Caco-2 (cell line): ENCODE measurements at places on chromosomes 2 and 18. TPM values are rescaled to one million over a fixed set of nuclear protein-coding genes. Genes with fewer than 3 reads are reported as not detected.
A peak's percentile ranks its signal among the peaks of the same experiment; 100 is the strongest.

The CHRND gene
- total RNA-seq, result not detected in 2 replicates

The IL36B gene
- not detected in 2 replicates for total RNA-seq

The RASGRP3 gene
- total RNA-seq, result 9.2 and 12.2 TPM in 2 replicates

The TNFAIP6 gene
- total RNA-seq, result not detected in 2 replicates

The FOXI3 gene
- 0.14 TPM in 1 of 2 replicates, not detected in the other for total RNA-seq

The MYOM1 gene
- total RNA-seq, result 0.41 and 0.49 TPM in 2 replicates

The ANKRD29 gene
- total RNA-seq, result 7.3 and 8.2 TPM in 2 replicates

DNA sequence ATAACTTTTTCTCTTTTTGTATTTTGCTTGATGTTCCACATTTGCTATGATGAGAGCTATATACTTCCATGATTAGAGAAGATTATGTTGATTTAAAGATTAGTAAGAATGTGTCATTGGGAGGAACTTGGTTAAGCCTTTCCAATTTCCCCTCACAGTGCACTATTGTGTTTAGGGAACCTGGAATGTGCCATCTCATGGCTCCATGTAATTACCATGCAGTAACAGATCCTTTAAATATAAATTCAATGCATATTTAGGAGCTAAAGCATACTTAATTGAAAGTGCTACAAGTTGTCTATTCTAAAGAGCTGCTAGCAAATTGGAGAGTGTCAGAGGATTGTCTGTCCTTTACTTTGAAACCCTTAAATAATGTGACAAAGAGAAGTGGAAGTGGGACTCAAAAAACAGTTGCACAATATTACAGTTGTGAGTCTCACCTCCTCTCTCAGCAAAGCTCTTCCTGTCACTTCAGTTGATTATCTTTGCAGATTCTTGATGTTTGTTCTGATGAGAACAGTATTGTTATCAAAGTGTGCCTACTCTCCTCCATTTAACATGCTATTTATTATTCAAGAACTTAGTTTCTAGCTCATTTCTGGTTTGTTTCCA, 1162.7 kb upstream of the ZEB2 start:
- H3K36me3 ChIP-seq, result no peaks in the 10 kb centered on the region
- no peak for DNase-seq
- H3K4me1 ChIP-seq, result no peaks in the 10 kb centered on the region
- no peak overlapping the region for H3K27ac ChIP-seq

- no peak for DNase-seq
- H3K4me1 ChIP-seq, result no peaks in the 10 kb centered on the region
- no peaks in the 10 kb centered on the region for H3K27me3 ChIP-seq
These were observed 44.3 kb upstream of the GLI2 start for GRCh38 chr2:120691410-120691809.

DNA sequence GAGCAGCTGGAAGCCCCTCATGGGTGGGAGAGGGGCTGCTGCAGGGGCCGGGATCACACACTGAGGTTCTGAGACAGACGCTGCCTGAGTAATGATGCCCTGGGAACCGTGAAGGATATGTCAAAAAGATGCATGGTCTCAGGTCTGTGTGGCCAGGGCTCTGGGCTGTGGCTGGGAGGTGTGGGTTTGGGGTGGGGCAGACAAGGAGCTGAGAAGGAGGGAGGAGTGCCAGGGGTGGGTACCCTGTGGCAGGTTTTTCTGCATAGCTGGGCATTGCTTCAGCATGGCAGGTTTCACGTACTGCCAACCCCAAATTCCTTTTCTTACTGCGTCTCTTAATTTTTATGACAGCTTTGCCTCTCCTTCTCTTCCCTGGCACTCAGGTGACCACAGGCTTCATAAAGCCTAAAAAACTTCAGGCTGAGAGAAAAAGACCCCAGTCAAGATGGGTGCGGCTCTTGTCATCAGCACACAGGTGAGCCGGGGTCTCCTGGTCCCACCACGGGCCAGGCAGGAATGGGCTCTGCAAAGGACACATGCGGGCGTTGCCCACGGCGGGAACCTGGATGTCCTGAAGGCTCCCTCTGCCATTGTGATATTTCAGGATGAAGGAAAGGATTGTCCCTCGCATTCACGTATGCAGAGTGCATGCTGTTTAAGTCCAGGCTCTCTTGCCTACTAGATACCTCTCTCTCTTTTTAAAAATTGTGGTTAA, 18.0 kb downstream of the MALL start:
- H3K4me3 ChIP-seq, result no peak overlapping the region
- peaks cover 13% of the 10 kb centered on the region for H3K4me1 ChIP-seq

DNA sequence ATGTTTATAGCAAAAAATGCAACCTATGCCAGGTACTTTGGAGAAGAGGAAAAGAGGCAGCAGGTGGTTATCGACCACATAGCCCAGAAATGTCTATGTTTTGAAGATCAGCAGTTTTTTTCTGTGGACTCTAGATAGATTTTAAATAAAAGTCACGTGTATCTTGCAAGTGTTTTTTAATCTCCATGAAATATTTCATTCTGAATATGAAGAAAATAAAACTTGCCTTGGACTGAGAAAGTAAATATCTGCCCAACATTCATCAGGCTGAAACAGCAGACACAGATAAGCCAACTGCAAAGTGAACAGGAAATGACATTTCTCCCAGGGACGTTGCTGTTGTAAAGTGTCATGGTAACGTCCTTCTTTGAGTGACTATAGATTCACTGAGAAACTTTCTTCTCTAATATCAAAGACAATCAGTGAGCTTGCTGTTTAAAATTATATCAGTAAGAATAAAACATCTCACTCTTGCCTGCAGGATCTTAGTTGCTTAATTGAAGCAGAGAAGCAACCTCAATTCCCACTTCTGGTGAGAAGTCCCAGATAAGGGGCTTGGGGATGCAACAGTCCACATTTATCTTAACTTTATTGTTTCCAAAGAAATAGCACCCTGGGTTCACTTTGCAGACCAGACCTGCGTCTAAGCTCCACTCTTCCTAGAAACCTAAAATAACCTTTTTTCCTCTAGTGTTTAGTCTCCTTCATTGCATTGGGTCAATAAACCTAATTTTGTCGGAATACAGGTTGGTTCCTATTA, 6.3 kb downstream of the MYOM1 start:
- H3K27me3 ChIP-seq, result no peaks in the 10 kb centered on the region
- no peak overlapping the region for H3K27ac ChIP-seq
- H3K4me1 ChIP-seq, result peaks cover 16% of the 10 kb centered on the region
- no peak overlapping the region for H3K4me3 ChIP-seq
- H3K36me3 ChIP-seq, result no peaks in the 10 kb centered on the region

DNA sequence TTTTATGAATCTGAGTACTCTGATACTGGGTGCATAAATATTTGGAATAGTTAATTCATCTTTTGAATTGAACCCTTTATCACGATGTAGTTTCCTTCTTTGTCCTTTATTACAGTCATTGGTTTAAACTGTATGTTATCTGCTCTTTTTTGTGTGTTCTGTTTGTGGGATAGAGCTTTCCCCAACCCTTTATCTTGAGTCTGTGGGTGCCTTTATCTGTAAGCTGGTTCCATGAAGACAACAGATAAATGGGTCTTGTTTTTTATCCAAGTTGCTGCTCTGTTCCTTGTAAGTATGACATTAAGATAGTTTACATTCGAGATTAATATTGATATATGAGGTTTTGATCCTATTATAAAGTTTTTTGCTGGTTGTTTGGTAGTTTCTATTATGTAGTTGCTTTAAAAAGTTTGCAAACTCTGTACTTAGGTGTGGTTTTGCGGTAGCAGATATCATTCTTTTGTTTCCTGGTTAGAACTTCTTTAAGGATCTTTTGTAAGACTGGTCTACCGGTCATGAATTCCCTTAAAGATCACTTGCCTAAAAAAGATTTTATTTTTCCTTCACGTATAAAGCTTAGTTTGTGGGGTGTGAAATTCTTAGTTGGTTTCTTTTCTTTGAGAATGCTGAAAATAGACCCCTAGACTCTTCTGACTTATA, 1451.3 kb upstream of the SLC39A10 start:
- H3K4me1 ChIP-seq, result no peaks in the 10 kb centered on the region
- H3K4me3 ChIP-seq, result no peak overlapping the region
- DNase-seq, result no peak
- H3K27me3 ChIP-seq, result no peaks in the 10 kb centered on the region

GRCh38 chr2:169027234-169027633, 3.9 kb downstream of the ABCB11 start:
- no peaks in the 10 kb centered on the region for H3K27me3 ChIP-seq
- H3K27ac ChIP-seq, result no peak overlapping the region
- no peaks in the 10 kb centered on the region for H3K4me1 ChIP-seq
- no peak overlapping the region for H3K4me3 ChIP-seq
- H3K36me3 ChIP-seq, result no peaks in the 10 kb centered on the region

DNA sequence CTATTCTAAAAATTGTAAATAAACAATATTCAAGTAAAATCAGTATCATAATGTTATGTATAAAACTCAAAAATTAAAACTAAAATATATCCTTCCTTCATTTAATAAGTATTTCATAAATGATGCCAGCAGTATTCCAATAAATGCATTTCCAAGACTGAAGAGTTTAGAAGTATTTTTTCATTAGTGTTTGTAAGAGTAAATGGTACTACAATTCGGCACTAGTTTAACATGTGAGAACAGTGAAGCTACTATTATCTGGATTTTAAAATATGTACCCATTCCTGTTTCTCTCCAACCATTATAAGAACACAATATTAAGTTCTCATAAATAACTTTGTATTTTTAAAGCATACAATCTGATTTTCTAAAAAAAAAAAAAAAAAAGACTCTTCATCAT, 3.3 kb downstream of the BAZ2B start:
- DNase-seq, result no peak
- peaks cover 24% of the 10 kb centered on the region for H3K4me1 ChIP-seq
- no peak overlapping the region for H3K4me3 ChIP-seq
- H3K27me3 ChIP-seq, result no peaks in the 10 kb centered on the region

- H3K4me3 ChIP-seq, result no peak overlapping the region
- DNase-seq, result no peak
- no peaks in the 10 kb centered on the region for H3K27me3 ChIP-seq
- no peaks in the 10 kb centered on the region for H3K4me1 ChIP-seq
- H3K27ac ChIP-seq, result no peak overlapping the region
These were observed 700.9 kb downstream of the ERBB4 start for GRCh38 chr2:211837706-211838105.

DNA sequence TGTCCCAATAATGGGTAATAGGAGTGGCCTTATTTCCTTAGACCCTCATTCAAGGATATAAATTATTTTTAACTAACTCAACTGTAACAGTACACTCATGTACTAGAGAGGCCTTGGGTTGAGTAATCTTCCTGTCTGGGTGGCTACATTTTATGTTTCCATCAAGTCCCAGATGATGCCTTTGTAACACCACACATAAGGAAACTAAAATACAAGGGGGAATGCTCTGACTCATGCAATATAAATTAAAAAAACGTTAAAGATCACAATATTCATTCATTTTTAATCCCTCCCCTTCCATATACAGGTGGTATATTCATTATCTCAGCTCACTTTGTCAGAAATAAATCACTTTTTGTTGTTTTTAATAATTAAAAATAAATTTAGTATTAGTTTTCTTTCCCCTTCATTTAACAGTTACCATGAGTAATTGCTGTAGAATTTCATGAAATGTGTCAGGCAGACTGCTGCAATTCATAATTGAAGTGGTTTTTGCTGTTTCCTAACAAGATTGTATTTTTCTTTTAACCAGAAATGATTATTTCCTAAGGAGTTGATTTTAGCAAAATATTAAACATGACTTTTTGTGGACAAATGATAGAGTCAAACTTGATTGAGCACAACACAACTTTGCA, 1403.6 kb downstream of the SUCLG1 start:
- peaks cover 9% of the 10 kb centered on the region; the same call in 1 of the 2 replicates for H3K4me1 ChIP-seq
- H3K36me3 ChIP-seq, result no peaks in the 10 kb centered on the region
- no peaks in the 10 kb centered on the region for H3K27me3 ChIP-seq

DNA sequence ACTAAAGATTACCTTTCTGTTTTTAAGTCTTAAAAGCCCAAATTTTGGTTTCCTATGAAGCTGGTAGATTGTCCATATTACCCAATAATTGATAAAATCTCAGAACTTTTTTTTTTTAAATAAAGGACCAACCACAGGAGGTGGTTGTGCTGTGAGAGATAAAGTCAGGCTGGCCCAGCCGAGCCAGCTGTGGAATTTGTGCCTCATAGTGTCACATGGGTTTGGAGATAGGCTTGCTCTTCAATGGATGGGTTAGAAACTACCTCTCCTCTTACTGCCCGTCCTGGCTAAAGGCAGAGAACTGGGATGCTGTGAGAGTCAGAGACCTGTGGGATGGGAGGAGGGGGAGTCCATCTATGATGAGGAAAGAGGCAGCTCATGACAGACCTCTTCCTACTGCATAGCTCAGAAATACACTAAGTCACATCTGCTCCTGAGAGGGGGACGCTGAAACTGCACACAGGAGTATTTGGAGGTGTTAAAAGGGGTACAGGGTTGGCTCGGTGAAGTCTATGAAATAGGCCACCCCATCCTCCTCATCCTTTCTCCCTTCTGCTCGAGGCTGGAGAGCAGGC, 99.7 kb upstream of the MGAT4A start:
- H3K36me3 ChIP-seq, result no peaks in the 10 kb centered on the region
- no peak for DNase-seq
- H3K4me3 ChIP-seq, result no peak overlapping the region
- H3K27me3 ChIP-seq, result no peaks in the 10 kb centered on the region
- H3K27ac ChIP-seq, result no peak overlapping the region

DNA sequence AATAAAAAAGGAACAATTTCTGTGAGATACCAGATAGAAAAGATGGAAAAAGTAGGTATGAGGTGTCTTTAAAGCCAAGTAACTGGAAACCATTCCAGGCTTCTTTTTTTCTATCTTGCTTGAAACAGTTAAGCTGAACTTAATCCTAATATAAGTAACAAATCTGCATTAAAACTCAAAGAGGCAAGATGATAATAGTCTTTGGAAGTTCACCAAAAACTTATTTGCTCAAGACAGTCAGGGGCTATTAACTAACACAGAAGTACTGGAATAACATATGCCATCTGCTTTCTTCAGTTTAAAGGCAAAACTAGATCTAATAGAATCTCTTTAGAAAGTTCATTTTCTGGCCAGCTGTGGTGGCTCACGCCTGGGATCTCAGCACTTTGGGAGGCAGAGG, 18.8 kb downstream of the PDIA6 start:
- no peak overlapping the region for H3K4me3 ChIP-seq
- H3K27ac ChIP-seq, result no peak overlapping the region
- H3K4me1 ChIP-seq, result peaks cover 20% of the 10 kb centered on the region
- no peaks in the 10 kb centered on the region for H3K27me3 ChIP-seq
- H3K36me3 ChIP-seq, result peaks cover 9% of the 10 kb centered on the region

- H3K4me1 ChIP-seq, result no peaks in the 10 kb centered on the region
- H3K36me3 ChIP-seq, result no peaks in the 10 kb centered on the region
- no peaks in the 10 kb centered on the region for H3K27me3 ChIP-seq
- no peak overlapping the region for H3K27ac ChIP-seq
- H3K4me3 ChIP-seq, result no peak overlapping the region
These were observed 665.9 kb downstream of the CBLN2 start for GRCh38 chr18:71878226-71878625.

- no peaks in the 10 kb centered on the region for H3K4me1 ChIP-seq
- H3K27ac ChIP-seq, result no peak overlapping the region
- no peaks in the 10 kb centered on the region for H3K36me3 ChIP-seq
- DNase-seq, result no peak
These were observed 184.1 kb downstream of the HDAC4 start for GRCh38 chr2:239216614-239217273.

- H3K4me3 ChIP-seq, result no peak overlapping the region
- no peaks in the 10 kb centered on the region for H3K36me3 ChIP-seq
- no peaks in the 10 kb centered on the region for H3K27me3 ChIP-seq
- no peaks in the 10 kb centered on the region for H3K4me1 ChIP-seq
- no peak for DNase-seq
These were observed 27.2 kb downstream of the CCDC195 start for GRCh38 chr2:224688997-224689396.

- peak; percentile 70 for DNase-seq
- H3K27ac ChIP-seq, result no peak overlapping the region
- H3K4me3 ChIP-seq, result no peak overlapping the region
- H3K4me1 ChIP-seq, result no peaks in the 10 kb centered on the region
- no peaks in the 10 kb centered on the region; the same call in none of the 2 replicates for H3K27me3 ChIP-seq
These were observed 33.4 kb upstream of the KLHL29 start for GRCh38 chr2:23351388-23352141.
